CD4-positive, CD25-positive, alpha-beta regulatory T cell (primary cell): ENCODE measurements at places on chromosomes 4 and X. TPM values are rescaled to one million over a fixed set of nuclear protein-coding genes. Genes with fewer than 3 reads are reported as not detected.

ASB12 gene
- total RNA-seq: not detected

CYP4V2 gene
- total RNA-seq: 29.1 TPM

CNGA1 gene
- total RNA-seq: not detected

MAGEA9B gene
- total RNA-seq: not detected

FMR1NB gene
- total RNA-seq: not detected

FGF5 gene
- total RNA-seq: not detected

CD99L2 gene
- 14.3 TPM for total RNA-seq

BMX gene
- total RNA-seq: not detected

NEXMIF gene
- total RNA-seq: 0.12 TPM

STS gene
- 1.6 TPM for total RNA-seq

KIT gene
- 0.49 TPM for total RNA-seq

CT47B1 gene
- total RNA-seq: not detected

IL2 gene
- total RNA-seq: 1.0 TPM

FRAS1 gene
- total RNA-seq: not detected

HMGB3 gene
- total RNA-seq: 11.5 TPM

TEX13C gene
- total RNA-seq: not detected

PLK4 gene
- 13.8 TPM for total RNA-seq

STK32B gene
- not detected for total RNA-seq

PHOX2B gene
- total RNA-seq: not detected

PABPC4L gene
- not detected for total RNA-seq

ERCC6L gene
- total RNA-seq: 0.64 TPM

MEPE gene
- not detected for total RNA-seq

MTTP gene
- not detected for total RNA-seq

FGD1 gene
- total RNA-seq: not detected

CCDC110 gene
- total RNA-seq: not detected
